ENCODE measurements at places on chromosomes 4 and X. TPM values are rescaled to one million over a fixed set of nuclear protein-coding genes. Genes with fewer than 3 reads are reported as not detected.

- no peak for DNase-seq
- H3K4me3 ChIP-seq = no peak overlapping the region
- no peaks in the 10 kb centered on the region for H3K36me3 ChIP-seq
These were observed 227.0 kb downstream of the DKK2 start for GRCh38 chr4:106809076-106809475.

DNA sequence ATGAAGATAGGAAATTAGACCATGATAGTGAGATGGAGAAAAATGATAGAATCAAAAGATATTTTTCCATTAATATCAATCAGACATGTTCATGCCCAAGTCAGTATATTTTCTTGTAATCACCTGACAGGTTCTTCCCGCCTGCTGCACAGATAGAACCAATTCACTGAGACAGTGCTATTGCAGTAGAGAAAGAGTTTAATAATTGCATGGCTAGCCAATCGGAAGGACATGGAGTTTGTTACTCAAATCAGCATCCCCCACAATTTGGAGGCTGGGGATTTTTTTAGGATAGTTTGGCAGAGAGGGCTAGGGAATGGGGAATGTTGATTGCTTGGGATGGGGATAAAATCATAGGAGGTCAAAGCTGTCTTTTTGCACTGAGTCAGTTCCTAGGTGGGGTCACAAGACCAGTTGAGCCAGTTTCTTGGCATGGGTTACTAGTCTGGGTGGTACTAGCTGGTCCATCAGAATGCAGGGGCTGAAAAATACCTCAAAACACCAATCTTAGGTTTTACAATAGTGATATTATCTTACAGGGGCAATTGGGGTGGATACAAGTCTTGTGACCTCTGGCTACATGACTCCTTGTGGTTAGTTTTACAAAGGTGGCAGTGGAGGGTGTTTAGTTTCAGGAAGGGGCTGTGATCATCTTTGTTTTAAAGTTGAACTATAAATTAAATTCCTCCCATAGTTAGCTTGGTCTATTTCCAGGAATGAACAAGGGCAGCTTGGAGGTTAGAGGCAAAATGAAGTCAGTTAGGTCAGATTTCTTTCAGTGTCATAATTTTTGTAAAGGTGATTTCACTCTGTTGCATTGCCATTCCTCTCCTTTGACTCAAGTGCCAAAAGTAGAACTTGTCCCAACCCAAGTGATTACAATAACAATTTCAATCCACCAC is 100.3 kb upstream of the PDE5A start:
- no peaks in the 10 kb centered on the region for H3K36me3 ChIP-seq
- no peak overlapping the region for H3K27ac ChIP-seq
- no peak overlapping the region for H3K4me3 ChIP-seq
- H3K4me1 ChIP-seq = no peaks in the 10 kb centered on the region
- no peaks in the 10 kb centered on the region for H3K27me3 ChIP-seq

PAK3 gene
- total RNA-seq = 0.40 TPM

GRCh38 chr4:14196131-14196530 is 568.6 kb upstream of the BOD1L1 start:
- no peak overlapping the region for H3K27ac ChIP-seq
- H3K4me1 ChIP-seq = no peaks in the 10 kb centered on the region
- H3K36me3 ChIP-seq = no peaks in the 10 kb centered on the region

GRCh38 chr4:6695660-6696610 is 2.3 kb downstream of the S100P start:
- H3K27ac ChIP-seq = peak overlapping the region; percentile 40
- no peaks in the 10 kb centered on the region for H3K36me3 ChIP-seq
- peak overlapping the region; percentile 45 for H3K4me3 ChIP-seq
- H3K4me1 ChIP-seq = peaks cover 89% of the 10 kb centered on the region
- peak; percentile 75 for DNase-seq

SYNPO2 gene
- total RNA-seq = 0.16 TPM

PABPC1L2A gene
- total RNA-seq = not detected

- DNase-seq = no peak
- H3K27me3 ChIP-seq = peaks cover 3% of the 10 kb centered on the region
- no peak overlapping the region for H3K27ac ChIP-seq
- no peaks in the 10 kb centered on the region for H3K36me3 ChIP-seq
- no peaks in the 10 kb centered on the region for H3K4me1 ChIP-seq
These were observed 33.1 kb downstream of the SYNPO2 start for GRCh38 chr4:118921786-118922185.

DNA sequence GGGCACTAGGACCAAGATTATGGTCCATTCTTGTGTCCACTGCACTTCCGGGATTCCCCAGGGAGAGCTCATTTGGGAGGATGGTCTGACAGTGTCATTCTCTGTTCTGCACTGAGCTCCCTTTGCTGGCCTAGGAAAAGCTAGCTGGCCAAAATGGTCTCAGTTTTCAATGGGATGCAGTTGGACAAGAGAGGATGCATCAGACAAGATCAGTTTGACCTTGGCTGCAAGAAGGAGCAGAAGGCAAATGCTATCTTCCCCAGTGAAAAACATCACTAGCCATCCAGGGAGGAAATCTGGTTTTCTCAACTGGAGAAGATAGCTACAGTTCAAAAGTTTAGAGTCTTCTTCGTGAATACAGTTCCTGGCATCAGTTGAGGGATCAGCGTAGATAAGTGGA is 221.1 kb downstream of the PTTG2 start:
- no peaks in the 10 kb centered on the region for H3K27me3 ChIP-seq
- DNase-seq = no peak
- no peak overlapping the region for H3K27ac ChIP-seq
- no peaks in the 10 kb centered on the region for H3K36me3 ChIP-seq

PDE5A gene
- total RNA-seq = 0.20 TPM

MOB1B gene
- total RNA-seq = 18.4 TPM

- H3K27ac ChIP-seq = no peak overlapping the region
- H3K36me3 ChIP-seq = no peaks in the 10 kb centered on the region
- DNase-seq = no peak
- H3K4me1 ChIP-seq = no peaks in the 10 kb centered on the region
These were observed 110.2 kb upstream of the ADRA2C start for GRCh38 chr4:3655963-3656362.

IGSF1 gene
- total RNA-seq = not detected

- H3K4me3 ChIP-seq = no peak overlapping the region
- no peak for DNase-seq
- no peaks in the 10 kb centered on the region for H3K4me1 ChIP-seq
- no peaks in the 10 kb centered on the region for H3K27me3 ChIP-seq
These were observed 97.4 kb downstream of the AASDH start for GRCh38 chr4:56289934-56290333.

- no peaks in the 10 kb centered on the region for H3K4me1 ChIP-seq
- H3K36me3 ChIP-seq = no peaks in the 10 kb centered on the region
- H3K27me3 ChIP-seq = no peaks in the 10 kb centered on the region
- no peak overlapping the region for H3K4me3 ChIP-seq
- no peak for DNase-seq
These were observed 213.4 kb upstream of the LNX1 start for GRCh38 chr4:53804719-53805118.

DNA sequence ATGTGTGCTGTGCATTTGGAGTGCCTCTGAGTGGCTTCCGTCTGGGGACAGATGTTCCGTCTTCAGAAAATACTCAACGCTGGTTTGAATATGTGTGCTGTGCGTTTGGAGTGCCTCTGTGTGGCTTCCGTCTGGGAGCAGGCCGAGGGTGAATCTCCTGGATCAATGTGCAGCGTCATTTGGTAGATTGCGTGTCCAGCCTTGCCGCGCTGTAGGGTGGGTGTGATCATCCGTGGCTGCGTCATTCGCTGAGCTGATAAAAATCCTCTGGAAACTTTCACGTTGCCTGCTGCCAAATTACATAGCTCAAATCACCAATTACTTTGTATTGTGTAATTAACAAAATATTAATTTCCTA is 12.1 kb downstream of the UVSSA start:
- H3K36me3 ChIP-seq = no peaks in the 10 kb centered on the region
- no peak overlapping the region for H3K27ac ChIP-seq
- H3K27me3 ChIP-seq = no peaks in the 10 kb centered on the region
- no peak overlapping the region for H3K4me3 ChIP-seq

- no peaks in the 10 kb centered on the region for H3K27me3 ChIP-seq
- H3K4me3 ChIP-seq = no peak overlapping the region
- H3K27ac ChIP-seq = no peak overlapping the region
- no peaks in the 10 kb centered on the region for H3K36me3 ChIP-seq
- DNase-seq = no peak
These were observed 2.1 kb downstream of the MAGEB2 start for GRCh38 chrX:30217465-30217864.

GRCh38 chr4:74267998-74268606 is 40.2 kb upstream of the EPGN start:
- no peak for DNase-seq
- no peaks in the 10 kb centered on the region for H3K36me3 ChIP-seq
- H3K27ac ChIP-seq = no peak overlapping the region
- H3K27me3 ChIP-seq = no peaks in the 10 kb centered on the region

NXT2 gene
- total RNA-seq = 11.3 TPM
